Esophagus muscularis mucosa (tissue), 4 donors: ENCODE measurements at places on chromosomes 5 and 9. TPM values are rescaled to one million over a fixed set of nuclear protein-coding genes. Genes with fewer than 3 reads are reported as not detected.

The IL7R gene
- total RNA-seq = 4.2 TPM

The SPATA6L gene
- 0.23 TPM for total RNA-seq

The FOXD4L4 gene
- not detected for total RNA-seq

The CCNI2 gene
- not detected for total RNA-seq

The BARX1 gene
- total RNA-seq = not detected

The ELAVL2 gene
- total RNA-seq = 1.4 TPM

The DBH gene
- total RNA-seq = 0.06 TPM

The OR13C8 gene
- not detected for total RNA-seq

The COL27A1 gene
- 1.8 TPM for total RNA-seq

The MAMDC4 gene
- total RNA-seq = 4.7 TPM

The OLFM1 gene
- total RNA-seq = 37.3 TPM

The RAB3C gene
- 9.6 TPM for total RNA-seq

The TMEM215 gene
- total RNA-seq = not detected

The STC2 gene
- total RNA-seq = 130 TPM

The TAF11L10 gene
- total RNA-seq = not detected

- no peaks in the 10 kb centered on the region for H3K27me3 ChIP-seq
- H3K36me3 ChIP-seq = peaks cover 6% of the 10 kb centered on the region
- peaks cover 23% of the 10 kb centered on the region for H3K4me1 ChIP-seq
- DNase-seq = no peak
- no peak overlapping the region for H3K4me3 ChIP-seq
Observed at GRCh38 chr9:127176631-127177030, 54.2 kb upstream of the ANGPTL2 start.

- no peak for DNase-seq
- H3K4me1 ChIP-seq = peaks cover 17% of the 10 kb centered on the region
- no peak overlapping the region for H3K27ac ChIP-seq
Observed at GRCh38 chr9:96109680-96110351, 192.2 kb downstream of the HSD17B3 start.

DNA sequence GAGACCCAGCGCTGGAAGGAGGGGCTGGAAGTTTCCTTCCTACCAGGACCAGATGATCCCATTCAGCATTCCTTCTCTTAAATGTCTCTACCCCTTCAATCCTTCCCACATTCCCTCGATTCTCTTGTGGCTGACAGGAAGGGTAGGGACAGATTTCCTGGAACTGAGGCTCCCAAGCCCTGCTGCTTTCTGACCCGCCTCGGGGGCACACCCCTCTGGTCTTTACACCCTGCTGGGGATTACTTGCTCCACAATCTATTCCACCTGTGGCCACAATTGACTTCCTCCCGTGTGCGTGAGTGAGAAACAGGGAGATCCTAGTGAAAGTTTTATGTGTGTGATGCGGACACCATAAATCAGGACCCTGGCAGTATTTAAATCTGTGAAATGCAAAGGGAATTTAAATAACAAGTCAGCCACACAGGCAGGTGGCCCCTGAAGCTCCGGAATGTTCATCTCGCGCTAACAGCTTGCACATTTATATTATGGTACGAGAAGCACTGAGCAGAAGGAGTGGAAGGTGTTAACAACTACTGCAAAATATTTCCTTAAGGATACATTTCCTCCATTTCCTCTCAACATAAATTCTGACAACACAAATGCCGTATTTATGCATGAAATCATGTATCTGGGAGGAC is 237.5 kb downstream of the SLIT3 start:
- H3K36me3 ChIP-seq = no peaks in the 10 kb centered on the region
- no peak overlapping the region for H3K27ac ChIP-seq
- H3K27me3 ChIP-seq = no peaks in the 10 kb centered on the region
- DNase-seq = no peak
- H3K4me3 ChIP-seq = no peak overlapping the region

DNA sequence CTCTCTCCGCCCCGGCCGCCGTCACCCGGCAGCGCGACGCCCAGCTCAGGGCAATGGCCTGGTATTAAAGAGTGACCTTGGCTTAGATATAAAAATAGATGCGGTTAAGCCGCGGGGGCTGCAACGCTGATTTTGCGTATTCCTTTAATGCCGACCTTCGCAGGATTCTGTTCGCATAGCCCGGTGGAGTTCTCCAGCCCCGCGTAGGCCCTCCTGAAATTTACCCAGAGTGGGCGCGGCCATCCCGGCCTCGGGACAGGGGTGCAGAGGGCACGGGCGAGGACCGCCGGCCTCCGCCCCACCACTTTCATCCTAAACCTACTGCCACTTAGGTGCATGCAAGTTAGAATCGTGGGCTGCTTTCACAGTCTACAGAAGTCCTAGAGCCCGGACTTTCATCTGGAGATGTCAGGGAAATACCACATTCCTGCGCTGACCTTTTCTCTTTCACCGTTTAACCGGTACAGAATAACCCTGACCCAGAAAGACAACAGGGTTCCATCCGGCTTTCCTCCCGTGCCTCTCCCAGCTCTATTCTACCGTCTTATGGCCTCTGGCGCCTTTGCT is 492 bp upstream of the FAM169A start:
- no peaks in the 10 kb centered on the region for H3K27me3 ChIP-seq
- no peaks in the 10 kb centered on the region for H3K36me3 ChIP-seq
- peaks cover 19% of the 10 kb centered on the region for H3K4me1 ChIP-seq
- H3K4me3 ChIP-seq = peak overlapping the region; percentile 69
- no peak for DNase-seq

DNA sequence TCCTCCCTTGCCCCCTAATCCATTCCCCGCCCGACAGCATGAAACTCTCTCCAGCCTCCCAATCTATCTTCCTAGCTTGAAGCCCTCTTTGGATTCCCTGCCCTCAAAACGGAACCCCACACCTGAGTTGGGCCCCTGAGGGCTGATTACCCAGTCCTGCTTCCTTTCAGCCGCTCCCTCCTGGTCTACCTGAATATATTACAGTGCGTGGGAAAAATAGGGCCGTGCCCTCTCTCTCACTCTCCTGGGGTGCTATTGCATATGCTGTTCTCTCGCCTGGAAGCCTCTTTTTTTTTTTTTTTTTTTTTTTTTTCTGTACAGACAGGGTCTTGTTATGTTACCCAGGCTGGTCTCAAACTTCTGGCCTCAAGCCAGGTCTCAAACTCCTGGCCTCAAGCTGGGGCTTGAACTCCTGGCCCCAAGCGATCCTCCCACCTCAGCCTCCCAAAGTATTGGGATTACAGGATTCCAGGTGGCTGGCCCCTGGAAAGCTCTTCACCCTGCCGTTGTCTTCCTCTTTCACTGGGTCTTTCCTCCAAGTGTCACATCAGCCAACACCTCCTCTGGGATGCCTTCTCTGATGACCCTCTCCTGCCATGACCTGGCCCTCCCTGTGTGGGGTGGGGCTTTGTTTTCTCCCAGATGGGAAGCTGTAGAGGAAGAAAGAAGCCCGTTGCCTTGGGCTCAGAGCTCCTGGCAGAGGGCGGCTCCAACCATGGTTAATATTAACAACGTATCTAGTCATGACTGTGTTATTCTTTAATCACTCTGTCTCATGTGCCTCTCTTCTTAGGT is 8.2 kb downstream of the DNM1 start:
- no peaks in the 10 kb centered on the region for H3K27me3 ChIP-seq
- H3K4me1 ChIP-seq = peaks cover 35% of the 10 kb centered on the region
- no peak overlapping the region for H3K4me3 ChIP-seq
- no peaks in the 10 kb centered on the region for H3K36me3 ChIP-seq
- DNase-seq = no peak
- H3K27ac ChIP-seq = no peak overlapping the region

DNA sequence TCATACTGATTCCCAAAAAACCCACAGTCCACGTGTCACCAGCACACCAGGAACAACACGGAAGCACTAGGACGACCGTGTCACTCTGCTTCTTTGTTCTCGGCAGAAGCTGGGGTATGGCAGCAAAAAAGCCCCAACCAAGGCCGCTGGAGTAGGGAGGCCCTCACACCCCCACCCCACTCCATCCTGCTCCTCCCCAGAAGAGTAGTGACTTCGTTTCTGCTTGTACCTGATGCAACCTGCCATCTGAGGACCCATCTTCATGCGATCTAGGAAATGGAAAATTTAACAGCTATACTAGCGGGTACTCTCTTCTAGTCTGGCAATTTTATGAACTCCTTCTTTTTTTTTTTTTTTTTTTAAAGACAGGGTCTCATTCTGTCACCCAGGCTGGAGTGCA is 3.7 kb downstream of the UBAC1 start:
- H3K4me1 ChIP-seq = peaks cover 27% of the 10 kb centered on the region
- peaks cover 26% of the 10 kb centered on the region for H3K36me3 ChIP-seq
- no peaks in the 10 kb centered on the region for H3K27me3 ChIP-seq
- DNase-seq = no peak

- no peak overlapping the region for H3K27ac ChIP-seq
- DNase-seq = no peak
- no peaks in the 10 kb centered on the region for H3K4me1 ChIP-seq
- no peaks in the 10 kb centered on the region for H3K27me3 ChIP-seq
- no peak overlapping the region for H3K4me3 ChIP-seq
Observed at GRCh38 chr9:132365986-132366385, 11.2 kb upstream of the SETX start.

GRCh38 chr5:11998397-11998796 is 94.2 kb upstream of the CTNND2 start:
- no peak overlapping the region for H3K4me3 ChIP-seq
- H3K27me3 ChIP-seq = no peaks in the 10 kb centered on the region
- no peaks in the 10 kb centered on the region for H3K4me1 ChIP-seq
- H3K36me3 ChIP-seq = no peaks in the 10 kb centered on the region
- no peak for DNase-seq

DNA sequence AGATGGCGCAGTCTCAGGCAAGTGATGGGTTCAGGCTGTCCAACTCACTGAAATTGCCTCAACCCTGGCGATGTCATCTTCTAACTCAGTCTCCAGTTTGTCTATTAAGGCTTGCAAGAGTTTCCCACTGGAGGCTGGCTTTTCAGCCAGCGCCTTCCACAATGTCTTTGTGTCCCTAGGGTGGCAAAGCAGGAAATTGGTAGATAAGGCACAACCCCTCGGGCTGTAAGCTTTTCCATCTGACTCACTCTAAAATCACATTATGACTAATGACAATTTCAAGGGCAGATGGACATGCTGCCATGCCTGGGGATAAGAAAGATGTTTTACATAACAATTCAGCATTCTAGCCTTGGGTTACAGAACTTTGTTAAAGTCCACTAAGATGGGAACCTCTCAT is 61.9 kb downstream of the MROH2B start:
- no peak overlapping the region for H3K27ac ChIP-seq
- DNase-seq = no peak
- no peak overlapping the region for H3K4me3 ChIP-seq
- H3K36me3 ChIP-seq = no peaks in the 10 kb centered on the region

- H3K36me3 ChIP-seq = no peaks in the 10 kb centered on the region
- no peak overlapping the region for H3K4me3 ChIP-seq
- no peaks in the 10 kb centered on the region for H3K4me1 ChIP-seq
- H3K27me3 ChIP-seq = no peaks in the 10 kb centered on the region
- no peak overlapping the region for H3K27ac ChIP-seq
Observed at GRCh38 chr9:123302348-123303214, 34.2 kb upstream of the STRBP start.

GRCh38 chr5:176559683-176560082 is 10.5 kb downstream of the CDHR2 start:
- no peak overlapping the region for H3K4me3 ChIP-seq
- H3K4me1 ChIP-seq = no peaks in the 10 kb centered on the region
- DNase-seq = no peak
- no peaks in the 10 kb centered on the region for H3K27me3 ChIP-seq

DNA sequence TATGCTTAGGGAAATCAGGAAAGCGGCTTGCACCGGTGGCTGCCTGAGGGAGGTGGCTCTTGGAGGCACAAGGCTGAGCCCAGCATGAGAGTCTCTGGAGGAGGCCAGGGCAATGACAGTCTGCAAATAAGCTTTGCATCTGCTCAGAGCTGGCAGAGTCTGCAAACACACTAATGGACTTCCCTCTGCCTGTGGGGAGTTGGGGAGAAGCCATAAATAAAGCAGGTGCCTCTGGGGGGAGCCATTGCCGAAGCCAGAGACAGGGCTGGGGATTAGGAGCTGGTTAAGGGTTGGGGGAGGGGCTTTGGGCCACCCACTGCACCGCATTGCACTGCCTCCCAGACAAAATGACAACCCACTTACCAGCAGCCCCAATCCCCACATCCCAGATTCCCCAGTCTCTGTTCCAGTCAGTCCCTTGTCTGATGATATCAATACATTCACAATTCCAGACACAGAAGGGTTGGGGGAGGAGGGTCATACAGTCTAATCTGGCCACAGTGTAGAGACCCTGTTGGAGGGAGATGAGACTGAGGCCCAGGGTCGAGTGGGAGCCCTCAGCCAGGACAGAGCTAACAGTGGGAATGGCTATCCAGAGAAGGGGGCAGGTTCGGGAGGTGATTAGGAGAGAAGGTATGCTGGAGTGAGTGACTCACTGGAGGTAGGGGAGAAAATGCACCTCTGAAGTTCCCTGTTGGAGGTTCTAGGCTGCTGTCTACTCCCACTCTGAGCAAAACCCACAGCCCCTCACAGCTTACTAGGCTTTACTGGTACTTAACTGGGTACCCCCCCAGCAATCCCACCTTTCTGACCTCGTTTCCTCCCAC is 53.7 kb downstream of the PAX5 start:
- H3K4me1 ChIP-seq = no peaks in the 10 kb centered on the region
- H3K36me3 ChIP-seq = no peaks in the 10 kb centered on the region
- H3K4me3 ChIP-seq = no peak overlapping the region
- no peak overlapping the region for H3K27ac ChIP-seq
- DNase-seq = no peak
- peaks cover 91% of the 10 kb centered on the region for H3K27me3 ChIP-seq
